ENCODE measurements at places on chromosomes 6 and 20.

GRCh38 chr6:79911992-79912391 is 35.4 kb downstream of the ELOVL4 start:
- no peak for DNase-seq

DNA sequence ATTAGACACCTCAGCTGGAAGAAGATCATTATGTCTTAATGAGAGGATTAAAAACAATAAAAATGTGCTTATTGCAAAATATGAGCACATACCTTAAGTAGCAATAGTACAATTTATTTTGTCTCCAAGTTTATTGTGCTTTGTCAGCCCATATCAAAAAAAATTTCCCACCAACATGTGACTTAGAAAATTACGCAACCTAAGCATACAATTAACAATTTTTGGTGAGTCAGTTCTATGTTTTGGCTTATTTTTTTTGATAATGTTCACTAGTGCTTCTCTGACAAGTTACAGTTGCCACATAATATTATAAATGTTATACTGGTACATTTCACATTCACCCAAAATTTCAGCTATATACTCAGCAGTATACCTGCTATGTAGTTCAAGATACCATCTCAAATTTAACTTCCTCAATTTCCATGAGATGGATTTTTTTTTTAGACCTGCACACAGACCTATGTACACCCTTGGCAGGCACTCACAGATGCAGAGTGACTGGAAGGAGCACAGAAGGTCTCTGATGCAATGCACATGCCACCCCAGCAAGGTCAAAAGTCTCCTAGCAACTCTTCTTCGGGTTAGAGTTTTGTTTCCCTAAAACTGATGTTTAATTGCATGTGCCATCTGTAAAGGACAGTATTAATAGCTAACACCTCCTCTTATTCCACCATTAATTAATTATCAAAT is 112.4 kb downstream of the PRKN start:
- no peak for DNase-seq

DNA sequence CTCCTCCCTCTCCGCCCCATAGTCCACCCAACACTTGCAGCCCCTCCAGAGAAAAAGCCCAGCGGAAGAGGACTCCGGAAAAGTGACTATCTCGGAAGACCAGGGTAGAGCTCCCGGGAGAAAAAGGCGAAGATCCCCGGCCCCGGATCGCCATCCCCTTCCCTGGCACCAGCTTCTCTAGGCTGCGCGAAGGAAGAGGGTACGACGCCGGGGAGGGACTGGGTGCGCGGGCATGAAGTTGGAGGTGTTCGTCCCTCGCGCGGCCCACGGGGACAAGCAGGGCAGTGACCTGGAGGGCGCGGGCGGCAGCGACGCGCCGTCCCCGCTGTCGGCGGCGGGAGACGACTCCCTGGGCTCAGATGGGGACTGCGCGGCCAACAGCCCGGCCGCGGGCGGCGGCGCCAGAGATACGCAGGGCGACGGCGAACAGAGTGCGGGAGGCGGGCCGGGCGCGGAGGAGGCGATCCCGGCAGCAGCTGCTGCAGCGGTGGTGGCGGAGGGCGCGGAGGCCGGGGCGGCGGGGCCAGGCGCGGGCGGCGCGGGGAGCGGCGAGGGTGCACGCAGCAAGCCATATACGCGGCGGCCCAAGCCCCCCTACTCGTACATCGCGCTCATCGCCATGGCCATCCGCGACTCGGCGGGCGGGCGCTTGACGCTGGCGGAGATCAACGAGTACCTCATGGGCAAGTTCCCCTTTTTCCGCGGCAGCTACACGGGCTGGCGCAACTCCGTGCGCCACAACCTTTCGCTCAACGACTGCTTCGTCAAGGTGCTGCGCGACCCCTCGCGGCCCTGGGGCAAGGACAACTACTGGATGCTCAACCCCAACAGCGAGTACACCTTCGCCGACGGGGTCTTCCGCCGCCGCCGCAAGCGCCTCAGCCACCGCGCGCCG is 822 bp downstream of the FOXQ1 start:
- no peak for DNase-seq

GRCh38 chr20:33563788-33564187 is 73.9 kb downstream of the CBFA2T2 start:
- DNase-seq: no peak

DNA sequence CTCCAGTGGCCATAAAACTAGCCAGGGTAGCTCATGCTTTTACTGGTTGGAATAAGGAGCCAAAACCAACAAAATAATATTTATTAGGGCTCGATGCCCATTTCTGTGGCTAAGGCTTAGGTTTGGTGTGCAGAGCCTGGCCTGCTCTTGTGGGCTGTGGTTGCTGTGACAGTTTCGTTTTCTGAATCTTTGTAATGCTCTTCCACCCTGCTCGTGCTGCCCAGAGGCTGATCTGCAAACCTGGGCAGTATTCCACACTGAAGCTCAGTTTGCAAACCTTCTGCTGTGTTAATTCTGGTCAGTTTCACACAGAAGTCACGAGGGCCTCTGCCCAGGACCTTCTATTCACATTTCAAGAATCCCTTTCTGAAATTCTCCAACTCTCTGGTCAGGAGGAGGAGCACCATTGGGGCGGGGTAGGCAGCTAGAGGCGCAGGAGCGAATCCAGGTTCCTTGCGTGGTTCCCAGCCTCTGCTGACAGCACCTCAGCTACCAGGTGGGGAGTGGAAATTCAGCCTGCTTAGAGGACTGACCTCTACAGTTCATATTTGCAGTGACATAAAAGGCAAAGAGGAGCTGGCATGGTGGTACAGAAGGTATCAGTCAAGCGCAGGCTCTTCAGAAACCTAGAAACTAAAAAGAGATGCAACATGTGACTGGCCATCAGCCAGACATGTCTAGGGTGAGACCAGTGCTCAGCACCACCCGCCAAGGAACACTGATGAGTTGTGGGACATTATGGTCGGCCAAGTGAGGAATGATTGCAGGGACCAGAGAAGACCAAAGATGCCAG is 14.3 kb upstream of the C20orf144 start:
- peak; percentile 69 for DNase-seq

DNA sequence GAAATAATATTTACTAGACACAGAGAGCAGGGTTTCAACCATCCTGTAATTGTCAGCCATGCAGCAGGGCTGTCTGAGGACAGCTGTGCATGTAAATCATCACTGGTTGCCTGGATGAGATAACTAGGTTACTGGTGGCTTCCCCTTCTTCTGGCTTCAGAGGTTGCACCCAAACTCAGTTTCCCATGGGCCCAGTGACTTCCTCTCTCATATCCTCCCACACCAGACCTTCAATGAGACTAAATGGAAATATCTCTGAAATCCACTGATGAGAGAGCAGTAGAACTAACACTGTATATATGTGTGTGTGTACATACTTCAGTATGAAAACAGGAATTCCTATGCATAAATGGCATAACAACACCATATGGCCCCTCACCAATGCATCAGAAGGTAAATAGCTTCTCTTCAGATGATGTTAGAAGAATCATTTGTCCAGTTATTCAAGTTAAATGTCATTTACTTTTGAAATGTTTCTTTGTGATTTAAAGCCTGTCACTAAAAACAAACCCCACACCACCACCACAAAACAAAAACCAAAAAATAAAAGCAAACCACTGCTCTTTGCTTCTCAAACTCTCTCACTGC is 51.0 kb upstream of the IL20RA start:
- DNase-seq: peak; percentile 64

GRCh38 chr6:84549917-84550316 is 214.5 kb downstream of the TBX18 start:
- no peak for DNase-seq

DNA sequence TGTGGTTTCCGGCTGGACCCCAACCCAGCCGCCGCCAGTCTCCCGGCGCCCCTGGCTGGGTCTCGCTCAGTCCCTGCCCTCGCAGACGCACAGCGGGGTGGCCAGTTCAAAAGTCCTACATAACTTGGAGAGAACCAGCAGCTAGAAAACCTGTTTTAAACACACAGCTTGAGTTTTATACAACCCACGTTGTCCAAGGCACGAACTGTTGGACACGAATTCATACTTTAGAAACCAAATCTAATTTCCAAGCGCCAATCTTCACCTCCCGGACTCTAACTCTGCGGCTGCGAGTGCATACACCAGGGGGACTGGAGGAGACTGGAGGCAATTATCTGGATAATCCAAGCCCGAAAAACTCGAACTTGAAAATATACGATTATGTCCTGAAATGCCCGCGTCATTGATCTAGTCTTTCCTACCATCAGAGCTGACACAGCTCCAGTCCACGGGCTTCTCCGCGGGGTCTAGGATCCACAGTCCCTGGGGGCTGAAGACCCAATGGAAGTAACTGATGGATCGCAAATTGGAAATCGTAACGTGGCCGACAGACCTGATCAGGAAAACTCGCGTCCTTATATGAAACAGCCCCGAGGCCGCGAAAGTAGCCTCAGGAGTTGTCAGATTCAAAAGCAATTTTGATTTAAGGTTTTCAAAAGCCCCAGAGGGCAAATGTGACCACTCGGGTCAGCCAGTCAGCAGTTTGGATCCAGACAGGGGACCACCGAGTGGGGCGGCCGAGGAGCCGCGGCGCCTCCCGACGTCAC is 843 bp upstream of the HEY2 start:
- no peak for DNase-seq

DNA sequence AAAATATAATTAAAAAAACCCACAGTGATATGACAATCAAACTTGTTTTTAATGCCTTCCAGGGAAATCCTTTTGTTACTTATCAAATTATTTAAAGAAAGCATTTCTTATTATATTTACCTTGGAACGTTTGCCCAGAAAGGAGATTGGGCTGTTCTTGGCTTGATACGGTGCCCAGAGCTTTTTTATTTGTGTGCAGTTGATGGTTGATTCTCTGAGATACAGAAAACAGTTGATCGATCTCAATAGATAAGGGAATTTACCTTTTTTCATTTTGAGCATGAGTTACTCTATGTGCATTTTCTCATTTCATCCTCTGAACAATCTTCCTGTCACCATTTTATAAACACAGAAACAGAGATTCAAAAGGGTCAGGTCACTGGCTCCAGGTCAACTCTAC is 72.5 kb upstream of the NEDD9 start:
- no peak for DNase-seq

DNA sequence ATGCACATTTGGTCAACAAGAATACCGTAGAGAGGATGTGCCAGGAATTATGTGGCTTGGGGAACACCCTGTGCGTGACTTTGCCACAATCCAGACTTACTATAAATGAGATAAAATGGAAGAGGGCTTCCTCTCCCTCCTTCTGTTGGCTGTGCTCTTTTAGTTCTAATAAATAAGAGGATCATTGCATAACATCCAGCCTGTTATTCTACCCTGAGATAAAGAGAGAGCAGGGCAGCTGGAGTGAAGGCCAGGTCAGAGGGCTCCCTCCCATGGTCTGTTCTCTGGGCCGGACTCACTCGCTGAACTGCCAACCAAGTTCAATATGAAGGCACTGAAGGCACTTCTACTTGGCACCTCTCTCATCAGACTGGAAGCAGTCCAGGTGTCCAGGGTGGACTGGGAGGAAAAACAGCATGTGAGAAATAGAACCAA is 91.7 kb downstream of the MTFR2 start:
- no peak for DNase-seq

- DNase-seq: no peak
Measured at GRCh38 chr6:33705955-33706725, 5.4 kb downstream of the UQCC2 start.

- no peak for DNase-seq
Measured at GRCh38 chr6:44797746-44798145, 410.2 kb downstream of the CDC5L start.

DNA sequence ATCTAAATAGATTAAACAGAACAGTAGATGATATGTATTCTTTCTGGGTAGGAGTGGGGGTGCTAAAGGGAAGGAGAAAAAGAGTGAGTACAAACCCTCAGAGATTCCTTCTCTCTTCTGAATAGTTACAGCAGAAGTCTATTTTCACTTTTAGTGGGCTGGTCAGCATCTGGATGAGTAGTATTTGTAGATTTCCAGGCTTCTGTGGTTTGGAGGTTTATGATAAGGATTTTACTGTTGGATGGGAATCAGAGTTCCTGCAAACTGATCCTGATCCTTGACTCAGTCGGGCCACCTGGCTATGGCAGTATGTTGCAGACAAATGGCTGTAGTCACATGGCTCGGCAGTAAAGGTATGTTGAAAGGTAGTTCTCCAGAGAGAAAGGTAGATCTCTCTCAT is 84.3 kb upstream of the IFNGR1 start:
- DNase-seq: no peak

- no peak for DNase-seq
Measured at GRCh38 chr20:42111349-42111748, 493.2 kb upstream of the CHD6 start.

DNA sequence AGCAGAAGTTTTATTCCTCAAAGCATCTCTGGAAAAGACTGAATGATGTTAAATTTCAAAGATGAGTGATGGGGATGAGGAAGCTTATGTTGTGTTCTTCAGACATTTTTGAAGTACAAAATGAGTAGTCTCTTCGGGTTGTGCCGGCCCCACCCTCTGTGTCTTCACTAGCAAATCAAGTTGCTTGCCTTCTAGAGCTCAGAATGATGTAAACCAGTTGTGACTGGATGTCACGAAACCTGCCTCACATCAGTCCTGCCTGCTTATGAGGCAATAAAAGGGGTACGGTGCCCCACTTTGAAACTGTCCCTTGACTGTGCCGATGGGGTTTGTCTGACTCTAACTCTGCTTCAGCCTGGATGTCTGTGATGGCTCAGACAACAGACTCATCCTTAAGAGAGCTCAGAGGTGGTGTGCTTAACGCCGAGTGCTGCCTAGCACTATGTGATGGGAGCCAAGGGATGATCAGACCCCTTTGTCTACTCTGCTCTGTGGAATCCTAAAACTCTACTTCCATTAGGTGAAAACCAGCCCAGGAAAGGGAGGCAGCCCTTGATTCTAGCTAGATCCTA is 19.0 kb downstream of the TOMM34 start:
- DNase-seq: no peak

GRCh38 chr6:3442431-3443220 is 14.2 kb downstream of the SLC22A23 start:
- no peak for DNase-seq

- DNase-seq: peak; percentile 23
Measured at GRCh38 chr6:29071831-29072723, 15.0 kb downstream of the OR2B3 start.

DNA sequence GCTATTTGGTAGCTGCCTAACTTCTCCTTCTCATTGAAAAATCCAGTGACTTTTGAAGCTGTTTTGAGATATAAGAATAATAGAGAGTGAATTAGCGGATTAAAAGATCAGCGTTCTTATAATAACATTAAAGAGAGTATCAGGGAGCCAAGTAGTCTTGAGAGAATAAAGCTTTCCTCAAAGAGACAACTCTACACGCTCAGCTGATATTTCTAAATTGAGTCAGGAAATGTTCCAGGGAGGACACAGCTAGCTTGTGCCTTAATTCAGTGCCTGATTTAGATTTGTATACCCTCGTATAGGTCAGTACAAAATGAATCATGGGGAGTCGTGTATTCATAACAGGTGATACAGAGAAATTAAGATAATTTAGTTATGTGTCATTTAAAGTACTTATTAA is 75.1 kb upstream of the QKI start:
- DNase-seq: no peak

DNA sequence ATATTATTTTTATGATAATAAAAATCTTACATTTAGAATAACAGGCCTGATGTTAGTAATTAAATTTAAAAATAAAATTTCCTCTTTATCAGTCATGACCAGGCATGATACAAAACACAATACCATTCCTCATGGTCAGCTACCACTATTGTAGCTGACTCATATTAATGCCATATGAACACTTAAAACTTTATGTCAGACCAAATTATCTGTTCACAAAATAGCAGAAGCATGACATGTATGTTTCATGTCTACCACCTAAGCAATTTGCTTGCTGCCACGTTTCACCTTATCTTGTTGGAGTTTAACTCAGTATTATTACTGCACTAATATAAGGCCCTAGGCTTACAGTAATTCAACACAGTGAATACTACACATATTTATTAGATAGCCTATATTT is 65.7 kb downstream of the HTR1B start:
- no peak for DNase-seq

- peak; percentile 64 for DNase-seq
Measured at GRCh38 chr6:170295510-170296422, 4.9 kb upstream of the DLL1 start.

Measured in GM10248 (cell line).